ENCODE measurements at places on chromosomes 5 and 9.

DNA sequence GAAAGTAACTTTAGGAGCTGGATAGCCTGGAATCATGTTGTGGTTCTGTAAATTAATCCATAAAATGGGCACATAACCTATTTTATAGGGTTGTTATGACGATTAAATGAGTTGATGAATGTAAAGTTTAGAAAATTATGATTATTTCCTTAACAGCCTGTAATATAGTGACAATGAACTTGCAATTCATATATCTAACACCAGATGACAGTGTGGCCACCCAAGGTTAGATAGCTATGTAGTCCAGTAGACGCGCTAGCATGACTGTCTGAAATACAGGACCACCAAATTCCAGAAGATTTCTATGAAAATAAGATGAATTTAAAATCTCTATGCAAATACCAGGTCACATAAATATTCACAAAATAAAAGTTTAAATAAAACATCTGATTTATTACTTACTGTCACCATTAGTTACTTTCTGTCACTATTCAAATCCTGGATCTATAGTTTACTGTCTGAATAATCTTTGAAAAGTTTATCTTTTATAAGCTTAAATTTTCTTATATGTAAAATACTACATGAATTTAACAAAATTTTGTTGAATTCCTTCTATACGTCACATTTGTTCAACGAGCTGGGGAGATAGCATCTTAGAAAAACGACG lies 26.1 kb upstream of the MACIR start:
- no peak for DNase-seq

GRCh38 chr9:102049586-102050246 lies 311.3 kb upstream of the GRIN3A start:
- DNase-seq: no peak

DNA sequence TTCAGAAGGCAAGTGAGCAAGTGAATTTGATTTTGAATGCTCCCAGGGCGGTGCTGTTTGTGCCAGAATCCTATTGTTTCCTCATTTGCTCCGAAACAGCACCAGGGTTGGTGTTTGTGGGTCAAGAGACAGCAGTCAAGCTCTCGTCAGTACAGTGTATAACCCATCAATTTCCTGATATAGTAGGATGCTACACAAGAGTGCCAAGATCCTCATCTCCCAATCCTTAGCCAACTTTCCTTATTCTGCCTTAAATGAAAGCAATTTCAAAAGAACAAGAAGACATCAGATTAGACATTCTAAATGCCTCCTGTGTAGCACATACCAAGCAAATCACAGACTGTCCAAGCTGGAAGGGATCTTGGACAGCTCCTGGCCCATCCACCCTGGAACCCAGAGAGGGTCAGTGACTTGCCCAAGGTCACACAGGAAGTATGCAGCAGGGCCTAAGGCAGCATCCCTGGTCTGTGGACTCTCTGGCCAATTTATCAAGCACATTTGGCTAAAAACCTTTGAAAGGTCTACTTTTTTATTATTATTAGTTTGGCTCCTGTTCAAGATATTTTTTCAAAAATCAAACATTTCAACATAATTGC lies 4.5 kb downstream of the WHRN start:
- no peak for DNase-seq

- DNase-seq: no peak
Observed at GRCh38 chr9:107627781-107628180, 138.2 kb upstream of the KLF4 start.

DNA sequence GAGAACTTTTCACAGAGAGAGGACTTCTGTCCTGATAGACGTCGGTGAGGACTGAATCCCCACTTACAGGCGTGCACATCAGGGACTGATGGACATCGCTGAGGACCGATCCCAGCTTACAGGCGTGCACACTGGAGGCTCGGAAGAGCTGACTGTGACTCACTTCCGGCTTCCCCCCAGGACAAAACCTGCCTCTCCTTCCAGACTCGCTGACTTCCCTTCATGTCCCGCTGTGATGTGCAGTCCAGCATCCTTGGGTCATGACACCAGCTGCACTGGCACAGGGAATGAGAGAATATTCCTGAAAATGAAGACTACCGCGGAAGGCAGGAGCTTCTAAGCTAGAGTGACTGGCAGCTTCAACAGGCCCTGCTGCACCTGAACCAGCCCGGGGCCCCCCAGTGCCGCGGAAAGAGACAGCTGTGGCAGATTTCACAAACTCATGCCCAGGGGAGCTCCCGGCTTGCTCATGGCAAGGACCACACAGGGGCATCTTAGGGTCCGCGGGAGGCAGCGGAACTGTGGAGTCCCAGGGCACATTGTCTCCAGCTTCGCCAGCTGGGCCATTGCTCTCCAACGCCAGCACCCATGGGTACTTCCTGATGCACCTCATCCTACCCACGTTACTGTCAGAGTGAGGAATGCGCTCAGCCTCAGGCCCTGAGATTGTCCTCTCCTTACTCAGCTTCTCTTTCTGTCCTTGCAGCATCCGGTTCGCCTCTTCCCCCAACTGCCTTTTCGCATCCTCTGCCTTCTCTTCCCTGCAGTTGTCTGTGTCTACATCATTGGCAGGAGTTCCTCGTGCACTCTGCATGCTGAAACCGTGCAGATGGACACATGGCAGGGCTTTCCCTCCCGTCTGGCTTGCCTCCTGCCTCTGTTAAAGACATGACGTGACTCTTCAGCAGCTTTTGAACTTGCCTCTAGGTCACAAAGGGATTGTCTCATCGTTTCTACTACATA lies 29.5 kb downstream of the SURF6 start:
- no peak for DNase-seq

- no peak for DNase-seq
Observed at GRCh38 chr5:78747055-78747454, 98.5 kb upstream of the LHFPL2 start.

Measured in stimulated activated CD8-positive, alpha-beta memory T cell treated with anti-CD3 and anti-CD28 coated beads, Interleukin-2, amount 100 ng/mL, for 1 hour (primary cell).